SW 1271 (cell line): ENCODE measurements at places on chromosomes 1 and 21.

- DNase-seq, result no peak
These were observed 93.3 kb upstream of the COG2 start for GRCh38 chr1:230548997-230549396.

GRCh38 chr1:115454837-115455511, 116.9 kb upstream of the NGF start:
- DNase-seq, result no peak

- no peak for DNase-seq
These were observed 8.8 kb downstream of the GIPC2 start for GRCh38 chr1:78054559-78054958.

GRCh38 chr1:108592030-108592759, 32.3 kb downstream of the EEIG2 start:
- DNase-seq, result no peak

DNA sequence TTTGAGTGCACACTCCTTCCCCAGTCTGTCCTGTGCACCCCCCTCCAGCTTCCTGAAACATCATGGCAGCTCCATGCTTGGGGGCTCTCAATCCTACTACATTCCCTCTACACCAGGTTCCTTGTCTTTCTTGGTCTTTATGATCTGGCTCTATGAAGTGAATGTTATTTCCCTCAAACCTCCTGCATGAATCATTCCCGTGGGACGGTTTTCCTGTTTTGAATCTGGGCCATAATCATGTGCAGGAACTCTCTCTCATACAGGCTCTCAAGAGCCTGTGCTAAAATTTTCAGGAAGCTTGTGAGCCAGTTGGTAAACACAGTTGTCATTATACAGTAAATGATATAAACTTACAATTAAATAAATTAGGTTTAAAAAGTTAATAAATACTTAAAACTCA, 89.8 kb upstream of the KCNE2 start:
- DNase-seq, result no peak

DNA sequence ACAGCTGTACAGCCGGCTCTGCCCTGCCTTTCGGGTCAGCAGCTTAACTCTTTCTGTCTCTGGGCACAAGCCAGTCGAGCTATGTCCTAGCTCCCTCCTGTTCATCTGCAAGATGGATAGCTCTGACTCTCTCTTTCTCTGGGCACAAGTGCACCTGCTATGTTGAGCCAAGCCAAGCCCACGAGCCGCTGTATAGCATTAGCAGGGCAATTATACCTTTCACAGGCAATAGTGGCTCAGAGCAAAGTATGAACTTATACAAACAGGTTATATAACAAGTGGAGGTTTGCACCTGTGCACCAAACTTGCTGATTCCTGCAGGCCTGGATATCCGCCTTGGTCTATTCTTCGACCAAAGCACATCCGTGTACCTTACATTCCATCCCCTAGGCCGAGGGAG, 33.0 kb upstream of the CR2 start:
- DNase-seq, result no peak

GRCh38 chr1:117753232-117753631, 147.4 kb downstream of the TENT5C start:
- no peak for DNase-seq

- DNase-seq, result no peak
These were observed 36.7 kb upstream of the LRRC53 start for GRCh38 chr1:74548961-74549750.

DNA sequence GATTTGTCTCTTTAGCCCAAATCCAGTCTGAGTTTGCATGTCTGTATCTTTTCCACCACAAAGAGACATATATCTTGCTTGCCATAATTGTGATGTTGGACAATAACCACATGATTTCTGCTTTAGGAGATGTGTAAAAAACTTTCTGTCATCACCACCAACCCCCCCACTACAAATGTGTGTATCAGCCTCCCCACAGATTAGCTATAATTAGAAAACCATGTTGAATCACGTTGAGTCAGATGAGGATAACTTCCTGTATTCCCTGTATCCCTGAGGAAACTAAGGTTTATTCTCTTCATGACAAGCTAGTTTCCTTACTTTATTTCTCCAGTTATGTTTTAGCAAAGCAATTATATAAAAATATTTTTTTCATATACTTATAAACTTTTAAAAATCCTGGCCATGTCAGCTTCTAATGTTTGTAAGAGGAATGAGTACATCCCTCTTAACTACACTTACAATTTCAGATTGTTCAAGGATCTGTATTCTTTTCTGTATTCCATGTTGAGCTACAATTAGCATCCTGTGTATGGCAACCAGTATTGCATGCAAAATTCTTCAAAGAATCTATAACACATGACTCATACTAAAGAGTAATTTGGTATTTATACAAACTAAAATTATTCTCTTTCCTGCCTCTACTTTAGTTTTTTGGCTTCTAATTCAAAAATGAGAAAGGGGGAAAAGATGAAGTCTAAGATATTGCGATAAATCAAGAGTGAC, 143.0 kb downstream of the FMN2 start:
- DNase-seq, result no peak

DNA sequence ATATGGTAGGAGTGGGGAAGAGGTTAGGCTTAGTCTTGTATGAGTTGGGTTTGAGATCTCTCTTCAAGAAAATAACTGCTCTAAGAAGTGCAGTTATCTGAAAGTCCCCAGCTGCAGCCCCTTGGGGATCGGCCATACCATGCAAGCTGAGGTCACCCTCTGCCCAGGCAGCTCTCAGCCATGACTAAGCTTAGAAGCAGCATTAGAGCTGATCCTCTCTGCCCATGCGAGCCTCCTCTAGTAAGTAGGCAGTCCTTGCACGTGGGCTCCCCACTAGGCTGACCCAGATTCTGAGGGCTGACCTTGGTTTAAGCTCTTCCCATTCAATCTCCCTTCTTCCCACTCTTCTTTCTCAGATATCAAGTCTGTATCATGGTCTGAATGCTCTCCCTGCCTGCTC, 121.0 kb upstream of the UBE2U start:
- no peak for DNase-seq

DNA sequence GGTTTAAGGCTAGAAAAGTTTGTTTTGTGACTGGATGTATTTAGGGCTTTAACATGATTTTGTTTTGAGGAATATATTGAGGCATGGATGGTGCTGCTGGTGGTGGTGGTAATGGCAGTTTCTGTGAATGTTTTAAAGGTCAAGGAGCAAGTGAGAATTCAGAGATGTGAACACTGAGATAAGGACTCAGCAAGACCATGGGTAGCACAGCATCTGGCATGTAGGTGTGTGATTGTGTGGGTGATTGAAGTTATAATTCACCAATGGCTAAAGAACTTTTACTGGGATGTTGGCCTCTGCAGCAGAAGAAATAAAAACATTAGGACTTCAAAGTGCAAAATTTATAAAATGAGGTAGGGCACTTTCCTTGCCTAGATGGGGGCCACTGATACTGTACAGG, 65.9 kb downstream of the MACF1 start:
- DNase-seq, result no peak

GRCh38 chr21:31977816-31978215, 105.0 kb downstream of the HUNK start:
- no peak for DNase-seq

- DNase-seq, result no peak
These were observed 76.4 kb upstream of the MAN1A2 start for GRCh38 chr1:117290890-117291289.

GRCh38 chr1:58886611-58887010, 102.8 kb upstream of the JUN start:
- DNase-seq, result no peak

GRCh38 chr1:61844006-61844405, 101.7 kb downstream of the PATJ start:
- DNase-seq, result no peak
